ENCODE measurements at places on chromosomes 3 and 15.
A peak's percentile ranks its signal among the peaks of the same experiment; 100 is the strongest.

GRCh38 chr15:73190189-73190601 is 137.9 kb downstream of the NEO1 start:
- no peak for DNase-seq

DNA sequence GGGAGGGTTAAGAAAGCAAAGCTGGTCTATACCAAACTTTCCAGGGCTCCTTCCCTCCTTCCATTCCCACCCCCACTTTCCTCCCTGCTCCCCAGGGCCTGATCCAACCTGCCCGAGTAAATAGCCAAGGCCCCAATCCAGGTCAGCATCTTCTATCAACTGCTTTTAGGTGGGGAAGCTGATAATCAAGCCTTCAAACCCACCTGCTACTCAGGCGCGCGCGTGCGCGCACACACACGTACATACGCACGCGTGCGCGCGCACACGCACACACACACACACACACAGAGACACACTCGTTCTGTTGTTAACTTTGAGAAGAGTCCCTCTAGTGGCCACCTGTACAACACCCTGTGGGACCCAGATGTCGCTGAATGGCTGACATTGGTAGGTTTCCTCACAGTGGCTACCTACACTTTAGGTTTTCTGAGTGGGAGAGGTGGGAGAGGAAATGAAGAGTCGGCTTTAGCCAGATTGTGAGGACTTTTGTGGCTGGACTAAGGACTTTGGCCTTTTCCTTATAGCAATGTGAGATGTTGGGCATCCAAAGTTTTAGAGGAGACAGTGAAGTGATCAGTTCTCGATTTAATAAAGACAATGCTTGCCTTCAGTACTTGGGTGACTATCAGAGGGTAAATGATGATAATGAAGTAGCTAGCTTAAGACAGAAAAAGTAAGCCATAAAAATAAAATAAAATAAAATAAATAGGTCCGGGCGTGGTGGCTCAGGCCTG is 179.9 kb upstream of the C2CD4B start:
- peak; percentile 19 for DNase-seq

GRCh38 chr3:194713299-194714136 is 27.8 kb downstream of the FAM43A start:
- DNase-seq, result no peak

GRCh38 chr3:197404754-197405153 is 106.3 kb upstream of the DLG1 start:
- no peak for DNase-seq

- DNase-seq, result no peak
These were observed 35.3 kb upstream of the GOLGA8A start for GRCh38 chr15:34472947-34473346.

- DNase-seq, result no peak
These were observed 13.8 kb downstream of the MEIS2 start for GRCh38 chr15:37086521-37086920.

DNA sequence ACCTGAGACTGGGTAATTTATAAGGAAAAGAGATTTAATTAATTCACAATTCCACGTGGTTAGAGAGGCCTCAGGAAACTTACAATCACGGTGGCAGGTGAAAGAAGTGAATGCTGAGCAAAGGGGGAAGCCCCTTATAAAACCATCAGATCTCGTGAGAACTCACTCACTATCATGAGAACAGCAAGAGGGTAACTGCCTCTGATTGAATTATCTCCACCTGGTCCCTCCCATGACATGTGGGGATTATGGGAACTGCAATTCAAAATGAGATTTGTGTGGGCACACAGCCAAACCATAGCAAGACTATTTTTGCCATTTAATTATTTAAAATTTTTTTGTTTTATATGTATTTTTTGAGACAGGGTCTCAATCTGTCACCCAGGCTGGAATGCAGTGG is 27.0 kb upstream of the KCTD6 start:
- DNase-seq, result no peak

DNA sequence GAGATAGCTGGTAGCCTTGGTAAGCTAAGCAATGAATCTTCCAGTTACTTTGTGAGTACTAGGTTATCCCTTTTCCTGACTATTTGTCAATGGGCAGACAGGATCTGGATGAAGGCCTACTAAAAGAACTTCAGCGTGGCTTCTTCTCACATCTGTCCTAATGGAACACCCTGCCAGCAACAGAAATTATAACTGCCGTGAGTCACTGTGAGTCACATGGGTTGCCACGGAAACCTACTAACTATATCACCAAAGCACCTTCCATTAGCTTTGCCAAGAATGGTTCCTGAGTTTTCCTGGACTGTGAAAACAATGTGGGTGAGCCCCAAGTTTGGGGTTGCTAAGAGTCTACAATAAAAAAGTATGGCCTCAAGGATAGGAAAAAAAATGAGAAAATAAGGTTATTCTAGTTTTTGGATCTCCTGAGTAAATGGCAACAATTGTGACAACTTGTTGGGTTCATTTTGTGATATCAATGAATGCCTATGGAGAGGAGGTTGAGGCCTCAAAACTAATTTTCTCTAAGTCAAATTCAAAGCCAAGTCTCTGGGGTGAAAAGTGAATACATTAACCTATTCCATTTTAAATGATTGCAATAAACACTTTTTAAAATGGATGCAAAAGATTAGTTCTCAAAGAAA is 195.1 kb upstream of the ICE2 start:
- DNase-seq, result no peak

DNA sequence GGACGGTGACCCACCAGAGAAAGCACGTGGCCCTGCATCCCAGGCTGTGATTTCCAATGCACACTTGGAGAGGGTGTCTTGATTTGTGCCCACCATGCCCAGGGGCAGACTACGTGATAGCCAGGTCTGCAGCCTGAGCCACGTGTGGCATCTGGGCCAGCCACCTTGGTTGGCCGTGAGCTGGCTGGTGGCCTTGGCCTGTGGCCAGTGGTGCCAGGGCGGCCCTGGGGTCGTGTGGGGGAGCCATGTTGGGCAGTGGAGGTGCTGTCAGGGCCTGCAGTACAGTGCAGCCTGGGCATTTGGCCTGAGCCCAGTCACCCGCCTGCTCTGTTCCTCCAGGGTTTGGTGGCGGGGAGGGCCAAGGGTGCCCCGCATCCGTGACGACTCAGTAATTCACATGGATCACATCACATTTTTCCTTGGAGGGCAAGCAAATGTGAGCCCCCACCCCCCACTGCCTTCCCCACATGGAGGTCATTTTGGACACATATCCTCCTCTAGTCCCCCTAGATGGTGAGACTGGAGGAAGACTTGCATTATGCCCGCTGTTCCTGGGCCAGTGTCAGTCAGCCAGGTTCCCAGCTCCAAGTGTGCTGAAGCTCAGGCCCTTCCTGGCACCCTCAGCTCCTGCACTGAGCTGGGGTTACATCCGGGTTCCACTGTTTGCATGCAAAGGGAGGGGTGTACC is 201.4 kb downstream of the UBE3A start:
- no peak for DNase-seq

DNA sequence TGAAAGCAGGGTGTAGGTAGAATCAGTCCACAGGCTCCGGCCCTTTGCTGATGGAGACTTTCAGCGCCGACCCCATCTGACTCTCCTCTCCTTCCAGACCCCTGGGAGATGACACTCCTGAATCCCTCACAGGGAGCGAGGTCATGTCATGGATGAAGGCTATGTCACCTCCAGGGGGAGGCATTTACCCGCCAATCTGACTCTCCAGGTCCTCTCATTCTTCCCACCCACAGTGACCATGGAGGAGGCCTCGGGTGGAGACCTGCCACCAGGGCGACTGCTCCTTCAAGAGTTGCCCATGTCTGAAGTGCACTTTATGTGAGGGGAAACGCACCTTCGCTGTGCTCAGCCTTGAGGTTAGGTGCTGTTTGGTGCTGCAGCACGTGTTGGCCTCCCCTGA is 112.7 kb downstream of the KLF13 start:
- no peak for DNase-seq

- no peak for DNase-seq
These were observed 360.7 kb downstream of the NSUN3 start for GRCh38 chr3:94423578-94423977.

GRCh38 chr15:53247041-53247708 is 457.0 kb upstream of the ONECUT1 start:
- DNase-seq, result no peak

- DNase-seq, result no peak
These were observed 6.8 kb upstream of the GAP43 start for GRCh38 chr3:115616461-115616860.

GRCh38 chr3:61463191-61463590 is 98.2 kb upstream of the PTPRG start:
- no peak for DNase-seq

- no peak for DNase-seq
These were observed 668 bp downstream of the MFGE8 start for GRCh38 chr15:88912500-88912921.

- DNase-seq, result no peak
These were observed 55.0 kb downstream of the LSAMP start for GRCh38 chr3:116390318-116390717.

GRCh38 chr15:41999290-42000285 is 21.3 kb downstream of the PLA2G4E start:
- no peak for DNase-seq

DNA sequence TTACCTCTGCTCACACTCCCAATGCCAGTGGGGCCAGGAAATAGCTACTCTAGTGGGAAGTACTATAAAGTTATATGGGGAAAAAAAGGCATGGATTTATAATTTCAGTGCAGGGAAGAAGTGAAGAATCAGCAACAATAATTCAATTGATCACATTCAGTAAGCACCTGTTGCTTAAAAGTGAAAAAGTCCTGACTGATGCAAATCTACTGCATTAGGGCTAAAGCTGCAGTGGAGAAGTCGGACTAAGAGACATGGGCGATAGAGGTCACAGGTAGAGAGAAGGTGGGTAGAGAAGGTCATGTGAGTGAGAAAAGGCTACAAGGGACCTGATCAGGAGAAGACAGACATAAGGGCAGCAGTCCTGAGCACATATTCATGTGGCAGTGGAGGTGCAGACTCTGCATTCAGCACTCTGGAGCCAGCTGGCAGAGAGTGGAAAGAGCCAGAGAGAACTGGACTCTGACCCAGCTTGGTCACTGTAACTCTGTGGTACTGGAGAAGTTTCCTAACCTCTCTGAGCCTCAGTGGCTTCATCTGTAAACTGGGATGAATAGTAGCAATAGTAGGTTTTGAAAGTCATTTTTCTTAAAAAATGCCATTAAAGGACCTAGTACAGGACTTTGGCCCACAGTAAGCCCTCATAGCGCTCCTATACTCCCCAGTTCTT is 17.6 kb upstream of the BCL2A1 start:
- DNase-seq, result no peak

GRCh38 chr15:39874890-39875549 is 45.0 kb downstream of the GPR176 start:
- no peak for DNase-seq

DNA sequence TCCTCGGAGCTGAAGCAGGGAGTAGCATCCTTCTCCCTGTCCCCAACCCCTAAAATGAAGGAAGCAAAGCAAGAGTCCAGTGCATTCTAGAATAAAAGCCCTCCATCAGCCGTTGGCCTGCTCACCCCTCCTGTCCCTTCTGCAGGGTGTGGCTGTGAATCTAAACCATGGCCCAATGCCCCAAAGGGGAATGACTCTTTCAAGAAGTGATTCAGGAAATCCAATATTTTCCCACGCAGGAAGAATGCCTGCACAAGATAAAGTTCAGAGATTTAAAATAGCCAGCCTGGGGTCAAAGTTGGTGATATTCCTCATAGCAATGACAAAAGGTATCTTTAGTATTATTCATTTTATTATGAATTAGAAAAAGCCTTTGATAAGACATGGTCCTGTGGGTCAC is 38.5 kb downstream of the SLCO2A1 start:
- no peak for DNase-seq

DNA sequence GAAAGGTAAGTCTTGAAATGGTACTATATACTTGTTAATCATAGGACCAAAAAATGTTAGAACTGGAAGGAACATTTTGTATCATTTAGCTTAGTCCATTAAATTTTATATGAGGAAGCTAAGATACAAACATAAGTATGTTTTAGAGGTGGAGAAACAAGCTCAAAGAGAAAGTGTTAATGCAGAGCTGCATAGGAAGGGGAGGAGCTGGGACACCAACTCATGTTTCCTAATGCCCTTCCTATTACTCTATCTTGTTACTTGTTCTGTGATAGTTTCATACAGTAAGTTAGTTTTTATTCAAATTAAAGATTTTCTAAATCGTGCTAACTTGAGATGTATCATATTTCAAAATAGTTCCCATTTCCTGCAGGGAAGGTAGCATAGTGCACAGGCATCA is 7.4 kb downstream of the SLC35A5 start:
- DNase-seq, result no peak

DNA sequence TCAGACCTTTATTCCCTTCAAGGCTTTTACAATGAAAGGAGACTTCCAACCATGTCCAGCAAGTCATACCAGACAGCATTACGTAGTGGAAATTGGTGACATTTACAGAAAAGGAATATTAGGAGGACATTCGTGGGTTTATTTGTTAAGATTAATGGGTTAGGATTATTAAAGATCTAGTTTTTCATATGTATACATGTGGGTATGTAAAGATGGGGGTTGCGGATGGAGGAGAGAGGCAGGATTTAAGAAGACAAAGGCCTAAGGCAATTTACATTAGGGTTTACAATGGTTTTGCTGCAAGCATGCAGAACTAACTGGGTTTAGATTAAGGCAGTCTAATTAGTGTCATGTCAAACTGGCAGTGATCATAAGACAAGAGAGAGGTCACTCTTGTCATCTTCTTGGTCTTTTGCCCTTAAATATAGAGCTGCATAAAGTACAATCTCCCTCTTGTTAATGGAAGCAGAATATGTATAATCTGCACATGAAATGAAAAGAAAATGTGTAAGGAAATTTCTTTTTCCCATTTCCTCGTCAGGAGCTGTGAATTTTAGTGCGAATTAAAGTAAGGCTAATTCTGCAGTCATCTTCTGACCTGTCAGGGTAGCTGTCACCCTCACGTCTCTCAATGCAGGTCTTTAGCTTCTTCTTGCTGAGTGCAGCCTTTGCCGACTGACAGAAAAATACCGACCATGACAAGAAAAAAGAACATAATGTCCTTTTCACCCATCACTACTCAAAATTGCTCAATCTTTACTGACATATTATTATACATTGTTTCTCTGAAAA is 258.9 kb upstream of the MEIS2 start:
- no peak for DNase-seq

DNA sequence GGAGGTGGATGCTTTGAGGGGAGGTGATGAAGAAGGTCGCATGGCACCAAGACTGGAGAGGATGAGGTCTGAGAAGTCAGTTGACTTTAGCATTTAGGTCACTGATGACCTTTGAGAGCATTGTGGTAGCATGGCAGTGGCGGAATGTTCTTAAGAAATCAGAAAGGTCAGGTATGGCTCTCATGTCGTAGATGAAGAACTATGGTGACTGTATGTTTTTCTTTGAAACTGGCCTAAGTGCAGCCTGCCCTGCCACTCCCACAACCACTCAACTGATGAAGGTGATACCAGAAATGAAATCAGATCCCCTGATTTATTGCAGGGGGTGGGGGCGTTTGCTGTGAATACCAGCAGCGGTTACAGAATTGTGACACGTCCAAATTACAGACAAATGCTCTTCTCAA is 102.6 kb downstream of the ITPR1 start:
- no peak for DNase-seq
